ENCODE measurements at places on chromosomes 5 and 9.

- DNase-seq, result no peak
Measured at GRCh38 chr5:58961631-58962280, 378.9 kb downstream of the RAB3C start.

- peak; percentile 34 for DNase-seq
Measured at GRCh38 chr9:98171176-98171925, 21.1 kb downstream of the CORO2A start.

GRCh38 chr9:33351547-33351946 lies 50.8 kb downstream of the AQP7 start:
- DNase-seq, result no peak

GRCh38 chr5:171654881-171655280 lies 130.7 kb upstream of the SMIM23 start:
- no peak for DNase-seq

- peak; percentile 89 for DNase-seq
Measured at GRCh38 chr9:35736201-35736633, 3.8 kb downstream of the CREB3 start.

GRCh38 chr5:37606148-37606547 lies 227.0 kb downstream of the WDR70 start:
- DNase-seq, result no peak

- DNase-seq, result no peak
Measured at GRCh38 chr9:109689701-109690100, 90.3 kb upstream of the PALM2AKAP2 start.

GRCh38 chr5:66821688-66822429 lies 225.7 kb downstream of the MAST4 start:
- DNase-seq, result no peak

- DNase-seq, result no peak
Measured at GRCh38 chr5:3009605-3010004, 258.1 kb upstream of the IRX2 start.

- DNase-seq, result no peak
Measured at GRCh38 chr5:26054594-26054993, 983.8 kb downstream of the CDH9 start.

- peak; percentile 32 for DNase-seq
Measured at GRCh38 chr9:134066913-134067851, 644 bp downstream of the BRD3 start.

DNA sequence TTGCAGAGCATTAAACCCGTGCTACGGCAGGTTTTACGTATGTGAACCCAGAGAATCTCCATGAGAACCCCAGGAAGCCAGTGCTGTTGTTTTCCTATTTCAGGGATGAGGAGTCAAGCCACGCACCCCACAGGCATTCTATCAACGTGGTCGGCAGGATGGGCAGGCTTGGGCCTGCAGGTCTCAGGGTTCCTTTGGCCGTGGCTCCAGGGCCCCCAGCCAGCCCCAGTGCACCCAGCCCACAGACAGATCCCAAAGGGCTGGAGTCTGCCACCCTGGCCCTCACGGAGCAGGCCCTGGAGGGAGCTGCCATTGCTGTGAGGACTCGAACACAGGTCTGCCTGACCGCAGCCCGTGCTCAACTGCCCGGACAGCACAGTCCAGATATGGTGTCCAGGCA lies 77.1 kb upstream of the STXBP1 start:
- no peak for DNase-seq

GRCh38 chr5:25544652-25545249 lies 900.0 kb upstream of the CDH10 start:
- DNase-seq, result peak; percentile 72

- no peak for DNase-seq
Measured at GRCh38 chr5:154273963-154274827, 83.7 kb downstream of the GALNT10 start.

GRCh38 chr9:133679466-133680061 lies 43.4 kb downstream of the DBH start:
- DNase-seq, result no peak

GRCh38 chr5:59741599-59741998 lies 151.9 kb downstream of the PDE4D start:
- no peak for DNase-seq

DNA sequence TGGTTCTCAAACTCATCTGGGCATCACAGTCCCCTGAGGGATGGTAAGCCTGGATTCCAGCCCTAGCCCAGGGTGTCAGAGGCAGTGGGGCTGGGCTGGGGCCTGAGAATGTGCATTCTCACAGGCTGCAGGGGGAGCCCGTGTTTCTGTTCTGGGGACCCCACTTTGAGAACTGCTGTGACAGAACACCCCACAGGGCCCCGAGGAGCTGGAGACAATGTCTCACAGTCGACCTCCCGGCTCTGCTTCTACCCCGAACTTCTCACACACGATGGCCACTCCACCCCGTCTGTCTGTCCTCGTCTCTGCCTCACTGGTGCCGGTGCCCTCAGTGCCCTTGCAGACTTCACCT lies 130.0 kb downstream of the CACNA1B start:
- DNase-seq, result no peak

GRCh38 chr5:97078958-97079743 lies 63.3 kb downstream of the LIX1 start:
- DNase-seq, result no peak

DNA sequence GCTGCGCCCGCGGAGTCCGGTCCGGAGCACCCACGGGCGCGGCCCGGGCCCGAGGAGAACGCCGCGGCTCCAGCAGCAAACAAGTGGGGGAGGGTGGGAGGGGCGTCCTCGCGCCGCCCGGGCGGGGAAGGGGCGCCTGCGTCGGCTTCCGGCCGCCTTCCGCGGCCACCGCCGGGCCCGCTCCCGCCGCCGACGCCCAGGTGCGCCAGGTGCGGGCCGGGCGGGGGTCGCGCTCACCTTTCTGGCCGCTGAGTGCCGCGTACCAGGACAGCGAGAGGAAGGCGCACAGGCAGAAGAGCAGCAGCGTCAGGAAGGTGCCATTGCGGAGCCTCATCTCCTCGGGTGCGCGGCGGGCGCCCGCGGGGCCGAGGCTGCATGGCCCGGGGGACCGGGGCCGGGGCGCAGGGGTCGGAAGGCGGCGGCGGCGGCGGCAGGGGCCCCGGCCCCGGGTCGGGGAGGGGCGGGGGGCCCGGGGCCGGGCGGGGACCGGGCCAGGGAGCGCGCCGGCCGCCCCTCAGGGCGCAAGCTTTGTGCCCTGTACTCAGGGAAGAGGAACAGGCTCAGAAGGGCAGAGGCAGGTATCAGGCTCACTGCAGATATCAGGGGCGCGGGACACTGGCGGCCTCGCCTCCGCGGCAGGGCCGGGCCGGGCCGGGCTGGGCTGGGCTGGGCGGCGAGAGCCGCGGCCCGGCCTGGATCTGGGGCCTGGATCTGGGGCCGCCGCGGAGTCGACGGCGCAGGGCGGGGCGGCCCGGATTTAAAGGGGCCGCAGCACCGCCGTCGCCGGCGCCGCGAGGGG lies at the start of gene MGAT4B:
MGAT4B (minus strand) TSS at position 617 of the 799 bp plus-strand sequence; CDS start at position 334, 283 bp downstream.
- peak; percentile 72 for DNase-seq

GRCh38 chr5:41747301-41747700 lies 122.9 kb downstream of the OXCT1 start:
- peak; percentile 59 for DNase-seq

DNA sequence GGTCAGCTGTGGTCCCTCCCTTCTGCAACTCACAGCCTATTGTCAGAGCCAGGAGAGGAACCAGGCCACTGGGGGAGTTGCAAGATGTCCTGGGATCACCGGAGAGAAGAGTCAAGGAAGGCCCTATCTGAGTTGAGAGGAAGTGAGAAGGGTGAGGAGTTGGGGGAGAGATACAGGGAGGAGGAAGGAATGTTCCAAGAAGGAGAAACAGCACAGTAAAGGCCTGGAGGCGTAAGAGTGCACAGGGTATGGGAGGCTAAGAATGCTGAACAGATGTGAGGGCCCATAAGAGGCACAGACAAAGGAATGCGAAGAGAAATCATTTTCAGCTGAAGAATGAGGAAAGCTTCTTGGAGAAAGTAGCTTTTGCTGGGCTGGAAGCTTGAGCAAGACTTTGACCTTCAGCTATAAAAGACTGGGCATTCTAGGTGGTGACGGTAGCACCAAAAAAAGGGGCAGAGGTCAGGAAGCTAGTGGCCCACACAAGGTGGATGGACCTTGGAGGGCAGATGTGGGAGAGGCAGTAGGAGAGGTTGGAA lies 21.6 kb upstream of the CSF1R start:
- no peak for DNase-seq

- DNase-seq, result no peak
Measured at GRCh38 chr5:60497706-60498500, 202.1 kb downstream of the DEPDC1B start.

DNA sequence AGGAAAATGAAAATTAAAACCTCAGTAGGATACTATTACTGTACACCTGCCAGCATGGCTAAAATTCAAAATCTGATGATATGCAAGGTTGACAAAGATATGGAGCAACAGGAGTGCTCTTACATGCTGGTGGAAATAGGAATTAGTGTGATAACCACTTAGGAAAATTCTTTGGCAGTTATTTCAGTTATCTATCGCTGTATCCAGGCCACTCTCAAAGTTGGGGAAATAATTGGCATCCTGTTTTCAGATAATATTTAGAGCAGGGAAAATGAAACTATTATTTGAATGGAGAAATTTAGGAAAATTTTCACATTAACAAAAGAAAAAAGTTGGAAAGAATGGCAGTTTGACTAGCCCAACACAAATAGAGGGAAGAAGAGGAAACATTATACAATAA lies 50.9 kb downstream of the KIAA1958 start:
- no peak for DNase-seq

DNA sequence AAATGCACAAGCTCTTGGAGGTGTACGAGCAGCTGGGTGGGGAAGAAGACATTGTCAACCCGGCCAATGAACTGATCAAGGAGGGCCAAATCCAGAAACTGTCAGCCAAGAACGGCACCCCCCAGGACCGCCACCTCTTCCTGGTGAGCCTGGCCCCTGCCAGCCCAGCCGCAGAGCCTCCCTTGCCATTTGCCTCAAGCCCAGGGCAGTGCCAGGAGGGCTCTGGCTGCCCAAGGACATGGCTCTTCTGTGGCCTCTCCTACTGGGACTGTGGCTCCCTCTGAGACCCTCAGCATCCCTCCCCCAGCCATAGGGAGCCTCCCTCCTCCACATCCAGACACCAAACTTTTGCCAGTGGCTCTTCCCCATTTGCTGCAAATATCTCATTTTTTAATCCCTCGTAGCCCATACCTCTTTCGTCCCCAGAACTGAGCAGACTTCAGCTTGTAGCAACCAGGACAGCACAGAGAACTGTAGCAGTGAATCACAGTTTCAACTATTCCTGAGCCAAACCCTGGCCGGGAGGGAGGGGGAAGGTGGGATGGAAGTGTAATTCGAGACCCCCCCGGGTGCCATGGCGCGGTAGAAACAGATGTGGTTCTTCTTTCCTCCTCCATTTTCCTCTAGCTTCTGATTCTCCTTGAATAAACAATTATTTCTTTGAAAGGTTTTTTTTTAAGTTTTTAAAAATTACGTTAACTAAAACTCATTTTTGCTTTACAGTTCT lies 44.5 kb upstream of the SUSD3 start:
- no peak for DNase-seq

GRCh38 chr5:33439905-33440481 lies 772 bp upstream of the TARS1 start:
- no peak for DNase-seq

DNA sequence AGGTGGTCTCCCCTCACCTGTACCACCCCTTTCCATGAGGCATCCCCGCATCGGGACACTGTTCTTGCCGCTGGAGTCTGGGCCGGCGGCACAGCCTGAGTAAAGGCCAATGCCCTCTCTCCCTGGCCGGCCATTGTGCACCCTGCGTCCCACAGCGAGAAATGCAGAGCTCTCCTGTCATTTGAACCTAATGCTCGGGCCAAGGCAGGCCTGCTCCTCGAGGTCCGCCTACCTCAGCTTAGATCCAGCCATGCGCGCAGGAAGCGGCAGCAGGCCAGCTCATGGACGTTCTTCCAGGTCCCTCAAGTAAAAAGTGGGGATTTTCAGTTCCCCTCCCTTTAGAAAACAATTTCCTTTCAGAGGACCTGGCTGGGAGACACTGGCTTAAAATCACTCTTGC lies 135.0 kb downstream of the HSD17B3 start:
- DNase-seq, result no peak

- DNase-seq, result no peak
Measured at GRCh38 chr5:177004961-177005360, 1.6 kb downstream of the UIMC1 start.

DNA sequence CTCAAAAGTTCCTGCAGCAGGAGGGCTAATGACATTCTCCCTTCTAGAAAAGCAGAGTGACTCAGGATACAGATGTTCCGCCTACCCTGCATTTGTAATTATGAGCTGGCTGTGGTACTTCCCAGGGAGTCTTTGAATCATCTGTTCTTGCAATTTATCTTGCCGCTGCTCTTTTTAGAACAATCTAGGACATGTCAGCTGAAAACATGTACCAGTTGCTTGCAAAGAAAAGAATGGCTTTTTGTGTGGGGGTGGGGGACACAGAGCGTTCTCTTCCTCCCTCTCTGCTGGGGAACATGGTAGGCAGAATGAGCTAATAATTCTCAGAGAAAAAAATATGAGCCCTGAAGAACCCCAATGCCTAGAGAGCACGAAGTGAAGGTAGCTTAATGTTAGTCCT lies 51.7 kb upstream of the TUT7 start:
- no peak for DNase-seq

- DNase-seq, result peak; percentile 90
Measured at GRCh38 chr9:130240410-130241197, 25.0 kb upstream of the HMCN2 start.

GRCh38 chr5:72878854-72879253 lies 62.4 kb downstream of the TNPO1 start:
- DNase-seq, result no peak

- peak; percentile 67 for DNase-seq
Measured at GRCh38 chr5:155938051-155938450, 388.9 kb upstream of the SGCD start.

DNA sequence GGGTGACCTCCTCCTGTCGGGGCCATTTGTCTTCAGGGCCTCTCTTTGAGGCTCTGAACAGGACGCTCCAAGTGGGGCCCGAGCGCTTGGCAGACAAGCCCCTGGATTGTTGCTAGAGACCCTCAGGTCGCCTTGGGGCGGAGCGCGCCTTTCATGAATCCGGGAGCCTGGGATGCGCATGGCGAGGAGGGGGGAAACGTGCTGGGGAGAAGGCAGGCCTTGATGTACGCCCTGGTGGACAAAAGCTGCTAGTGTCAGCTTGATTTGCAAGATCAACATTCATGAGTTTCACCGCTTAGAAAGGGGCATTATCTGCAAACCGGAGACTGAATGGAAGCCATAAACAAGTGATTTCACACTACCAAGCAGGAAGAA lies 226.3 kb downstream of the SMARCA2 start:
- peak; percentile 80 for DNase-seq

GRCh38 chr5:79536193-79536906 lies 22.4 kb upstream of the HOMER1 start:
- DNase-seq, result peak; percentile 66
